ENCODE measurements at places on chromosomes 4 and X.

DNA sequence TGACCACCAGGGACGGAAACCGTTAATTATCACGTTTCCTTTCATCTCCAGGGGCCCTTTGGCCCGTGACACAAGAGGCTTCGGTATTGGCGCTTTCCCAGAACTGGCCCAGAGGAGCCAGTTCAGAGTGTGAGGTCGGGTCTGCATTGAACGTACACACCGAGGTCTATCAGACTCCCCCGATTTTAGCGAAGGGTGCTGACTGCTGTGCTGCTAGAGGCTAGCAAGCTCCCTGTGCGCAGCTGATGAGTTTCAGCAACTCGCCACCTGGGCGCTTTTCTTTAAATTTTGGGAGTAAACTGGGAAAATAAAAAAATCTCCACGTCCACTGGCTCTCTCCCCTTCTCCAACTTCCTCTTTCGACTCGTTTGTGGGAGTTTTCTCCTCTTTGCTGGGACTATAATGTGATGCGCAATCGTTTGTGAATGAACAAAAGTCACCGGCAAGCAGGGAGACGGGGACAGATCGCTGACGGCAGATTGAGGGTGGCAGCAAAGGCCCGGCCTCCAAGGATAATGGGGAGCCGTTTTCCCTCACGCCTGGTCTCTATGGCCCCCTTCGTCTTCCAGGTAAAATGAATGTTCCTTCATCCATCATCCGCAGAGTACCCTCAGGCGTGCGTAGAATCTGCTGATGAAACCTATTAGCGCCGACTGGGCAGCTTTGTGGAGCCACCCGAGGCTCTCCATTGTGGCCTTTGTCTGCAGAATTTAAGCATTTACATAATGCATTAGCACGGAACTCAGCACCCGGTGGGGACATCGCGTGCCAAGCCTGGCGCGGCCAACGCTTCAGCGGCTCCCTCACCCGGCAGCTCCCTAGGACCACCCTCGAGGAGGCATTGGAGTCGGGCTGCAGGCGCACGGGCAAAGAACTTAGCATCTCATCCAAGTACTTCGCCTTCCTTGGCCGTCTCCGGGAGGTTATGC, 1.6 kb upstream of the LRAT start:
- DNase-seq: no peak

DNA sequence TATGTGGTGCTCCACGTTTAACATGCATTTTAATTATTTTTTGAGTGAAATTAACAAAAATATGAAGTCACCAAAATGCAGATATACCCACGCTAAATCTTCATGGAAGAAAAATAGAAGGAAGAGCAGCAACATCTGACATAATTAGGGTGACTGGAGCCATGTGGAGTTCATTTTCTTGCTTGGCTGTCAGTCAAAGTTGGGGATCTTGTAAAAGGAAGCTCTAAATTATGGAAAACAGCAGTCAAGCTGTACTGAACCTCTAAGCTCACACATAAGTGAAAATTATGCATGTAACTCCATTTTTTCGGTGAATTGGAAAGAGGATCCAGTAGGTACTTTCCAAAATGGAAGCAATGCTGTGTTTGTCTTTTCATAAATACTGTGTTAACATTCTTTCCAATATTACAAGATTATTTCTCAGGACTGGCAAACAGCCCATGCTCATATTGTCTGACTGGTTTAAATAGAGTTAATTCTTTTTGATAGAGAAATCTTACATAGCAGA, 9.7 kb upstream of the PDGFC start:
- peak; percentile 40 for DNase-seq

- no peak for DNase-seq
Observed at GRCh38 chr4:4872314-4872903, 12.9 kb downstream of the MSX1 start.

DNA sequence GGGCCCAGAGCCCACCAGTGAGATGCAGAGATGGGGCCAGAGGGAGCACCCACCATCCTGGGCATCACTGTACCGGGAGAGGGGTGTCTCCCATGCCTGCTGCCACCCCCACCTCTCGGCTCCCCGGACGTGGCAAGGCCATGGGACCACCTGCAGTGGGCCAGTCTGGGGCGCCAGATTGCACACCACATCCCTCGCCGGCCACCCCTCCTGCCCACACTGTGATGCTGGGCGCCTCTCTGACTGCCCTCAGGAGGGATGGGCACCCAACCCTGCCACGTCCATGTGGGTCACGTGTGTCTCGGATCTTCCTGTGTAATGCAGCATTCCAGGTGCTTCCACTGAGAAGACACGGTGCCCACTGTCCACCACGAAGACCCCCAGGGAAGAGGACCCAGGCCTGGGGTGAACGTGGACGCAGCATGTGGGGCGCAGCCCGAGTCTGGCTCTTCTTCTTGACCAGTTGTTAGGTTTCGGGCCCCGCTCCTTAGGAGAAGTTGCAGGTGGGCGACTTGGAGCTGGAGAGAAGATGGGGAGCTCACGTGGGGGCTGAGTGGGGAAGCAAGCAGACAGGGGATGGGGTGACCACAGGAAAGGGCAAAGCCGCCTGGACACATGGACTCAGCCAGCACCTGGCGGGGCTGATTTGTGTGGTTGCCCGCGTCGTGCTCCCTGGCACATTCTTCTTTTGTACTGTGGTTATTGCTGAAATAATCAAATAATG, 47.7 kb downstream of the ZFYVE28 start:
- no peak for DNase-seq

- DNase-seq: peak; percentile 48
Observed at GRCh38 chrX:44974451-44974850, 101.5 kb downstream of the KDM6A start.

DNA sequence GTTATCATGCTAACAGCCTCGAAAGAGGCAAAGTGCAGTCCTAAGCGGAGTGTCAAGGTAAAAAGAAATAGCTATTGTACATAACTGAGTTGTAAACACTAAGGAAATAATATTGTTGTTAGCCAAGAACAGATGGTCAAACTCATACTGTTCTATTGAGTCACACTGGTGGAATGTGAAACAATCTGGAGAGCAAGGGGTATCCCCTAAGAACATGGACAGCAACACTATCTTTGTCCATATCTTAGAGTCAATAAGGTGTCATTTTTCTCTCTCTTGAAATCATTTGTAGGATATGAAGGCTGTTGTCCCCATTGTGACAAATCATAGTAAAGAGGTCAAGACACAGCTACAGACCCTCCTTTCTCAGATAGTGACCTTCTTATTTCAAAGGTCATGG, 4.5 kb upstream of the PDGFC start:
- peak; percentile 86 for DNase-seq

DNA sequence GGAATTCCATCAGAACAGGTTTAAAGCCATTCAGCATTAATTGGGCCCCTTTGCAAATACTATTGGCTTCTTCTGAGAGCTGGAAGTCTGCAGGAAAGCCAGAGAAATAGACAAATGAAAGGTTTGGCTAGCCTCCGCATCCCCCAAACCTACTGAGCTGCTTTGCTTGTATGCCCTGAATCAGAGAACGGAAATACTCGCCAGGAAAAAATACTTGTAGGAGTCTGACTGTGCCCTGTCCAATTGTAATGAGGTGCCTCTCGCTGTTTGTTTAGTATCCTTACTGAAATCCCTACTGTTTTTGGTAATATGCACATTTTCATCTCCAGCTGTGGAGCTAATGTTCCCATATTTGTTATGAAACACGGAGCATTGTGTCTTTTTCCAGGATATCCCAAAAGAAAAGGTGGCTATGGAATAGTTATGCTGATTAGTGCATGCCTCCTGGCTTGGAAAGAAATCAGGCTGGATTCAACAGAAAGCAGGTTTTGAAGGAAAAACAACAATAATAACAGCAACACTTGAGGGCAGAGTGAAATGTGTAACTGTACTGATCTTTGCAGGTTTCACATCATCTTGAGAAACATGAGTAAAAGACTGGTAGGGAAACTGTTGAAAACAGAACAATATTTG, 50.7 kb upstream of the NLGN4X start:
- no peak for DNase-seq

GRCh38 chr4:146191766-146192458, 16.4 kb downstream of the LSM6 start:
- peak; percentile 36 for DNase-seq

- DNase-seq: peak; percentile 44
Observed at GRCh38 chrX:25531096-25531495, 515.3 kb upstream of the ARX start.

DNA sequence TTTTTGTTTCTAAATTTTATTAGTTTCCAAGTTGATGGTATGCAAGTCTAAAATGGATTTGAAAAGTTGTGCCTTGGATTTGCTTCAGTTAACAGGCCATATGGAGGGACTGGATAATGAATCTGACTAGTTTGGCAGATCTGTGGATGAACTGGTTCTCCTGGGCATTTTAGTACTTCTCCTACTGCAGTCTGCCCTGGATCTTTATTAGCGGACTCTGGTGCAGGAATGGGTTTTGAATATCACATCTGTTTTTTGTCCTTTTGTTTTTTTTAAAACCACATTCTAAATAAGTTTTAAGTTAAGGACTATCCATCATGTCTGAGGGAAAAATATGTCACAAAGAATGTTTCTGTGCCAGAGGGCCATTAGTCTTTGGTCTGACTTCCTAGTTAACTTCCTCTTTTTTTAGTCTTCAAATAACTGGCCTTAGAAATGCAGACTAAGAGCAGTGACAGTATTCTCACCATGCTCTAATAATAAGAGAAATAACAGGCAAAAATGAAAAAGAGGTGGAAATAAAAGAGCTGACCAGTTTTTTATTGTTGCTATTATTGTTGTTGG, 13.9 kb upstream of the DCK start:
- no peak for DNase-seq

- DNase-seq: no peak
Observed at GRCh38 chr4:21514022-21514694, 434.4 kb downstream of the KCNIP4 start.

GRCh38 chr4:12956026-12956425, 528.1 kb downstream of the RAB28 start:
- no peak for DNase-seq

- DNase-seq: peak; percentile 8
Observed at GRCh38 chr4:23828020-23828715, 61.7 kb downstream of the PPARGC1A start.

- peak; percentile 58 for DNase-seq
Observed at GRCh38 chr4:73019462-73020047, 50.0 kb downstream of the COX18 start.

GRCh38 chr4:836750-837301, 10.9 kb upstream of the CPLX1 start:
- DNase-seq: no peak

- DNase-seq: no peak
Observed at GRCh38 chrX:29012867-29013266, 425.6 kb downstream of the IL1RAPL1 start.

DNA sequence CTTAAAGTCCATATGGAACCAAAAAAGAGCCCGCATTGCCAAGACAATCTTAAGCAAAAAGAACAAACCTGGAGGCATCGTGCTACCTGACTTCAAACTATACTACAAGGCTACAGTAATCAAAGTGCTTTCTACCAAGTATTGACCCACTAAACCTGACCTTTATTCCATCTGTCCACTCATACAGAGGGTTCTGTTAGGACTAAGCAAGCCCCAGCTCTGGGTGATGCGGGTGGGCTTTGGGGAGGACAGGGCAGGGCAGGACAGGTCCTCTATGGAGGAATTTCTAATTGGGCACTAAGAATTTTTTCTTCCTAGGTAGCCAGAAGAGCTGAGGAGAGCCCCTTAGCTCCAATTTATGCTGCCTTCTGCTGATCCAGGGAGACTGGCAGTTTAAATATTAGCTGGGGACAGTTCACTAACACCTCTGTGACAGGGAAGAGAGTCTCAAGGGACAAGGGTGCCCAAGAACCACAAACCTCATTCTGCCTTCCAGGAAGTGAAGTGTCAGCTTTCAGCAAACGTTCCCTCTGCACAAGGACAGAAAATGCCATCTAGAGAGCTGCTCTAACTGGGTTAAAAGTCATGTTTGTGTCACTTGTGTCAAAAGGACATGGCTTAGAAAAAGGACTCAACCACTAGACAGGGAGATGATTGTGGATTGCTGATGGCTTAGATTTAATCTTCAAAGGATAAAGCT, 143.2 kb downstream of the KIT start:
- DNase-seq: no peak

DNA sequence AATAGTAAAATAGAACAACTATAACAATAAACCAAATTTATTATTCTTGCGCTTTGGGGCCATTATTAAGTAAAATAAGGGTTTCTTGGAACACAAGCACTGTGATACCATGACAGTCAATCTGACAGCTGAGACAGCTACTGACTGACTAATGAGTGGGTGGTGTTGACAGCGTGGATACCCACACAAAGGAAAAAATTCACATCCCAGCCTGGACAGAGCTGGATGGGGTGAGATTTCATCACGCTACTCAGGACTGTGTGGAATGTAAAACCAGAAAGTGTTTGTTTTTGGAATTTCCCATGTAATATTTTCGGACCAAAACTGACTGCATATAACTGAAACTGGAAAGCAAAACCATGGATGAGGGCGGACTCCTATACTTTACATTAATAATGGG, 48.8 kb downstream of the IGFBP7 start:
- DNase-seq: no peak

GRCh38 chr4:126750723-126751122, 882.0 kb upstream of the INTU start:
- DNase-seq: no peak

GRCh38 chrX:55488006-55488592, 1.5 kb downstream of the USP51 start:
- no peak for DNase-seq

- DNase-seq: no peak
Observed at GRCh38 chr4:81204571-81204970, 10.5 kb downstream of the PRKG2 start.

- no peak for DNase-seq
Observed at GRCh38 chr4:31787701-31788100, 1067.5 kb downstream of the PCDH7 start.

DNA sequence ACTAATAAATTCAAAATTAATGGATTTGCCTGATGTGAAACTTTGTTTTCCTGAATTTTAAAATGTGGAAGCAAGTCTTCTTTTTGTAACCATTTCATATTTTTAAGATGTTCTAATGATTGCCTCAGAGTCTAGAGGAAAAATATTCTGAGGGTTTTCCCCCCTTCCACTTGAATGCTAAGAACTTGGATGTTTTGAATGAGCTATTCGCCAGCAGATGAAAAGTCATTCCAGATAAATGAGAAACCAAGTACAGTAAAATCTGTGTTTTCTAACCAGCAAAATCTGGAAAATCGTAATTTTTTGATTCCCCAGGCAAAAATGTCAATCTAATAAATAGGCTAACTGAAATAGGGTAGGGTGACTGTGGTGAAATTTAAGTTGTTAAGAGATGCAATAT, 45.6 kb downstream of the SLIT2 start:
- DNase-seq: peak; percentile 16

- DNase-seq: peak; percentile 41
Observed at GRCh38 chr4:8185930-8186329, 13.2 kb upstream of the SH3TC1 start.

- no peak for DNase-seq
Observed at GRCh38 chrX:17828171-17828570, 32.9 kb downstream of the RAI2 start.

DNA sequence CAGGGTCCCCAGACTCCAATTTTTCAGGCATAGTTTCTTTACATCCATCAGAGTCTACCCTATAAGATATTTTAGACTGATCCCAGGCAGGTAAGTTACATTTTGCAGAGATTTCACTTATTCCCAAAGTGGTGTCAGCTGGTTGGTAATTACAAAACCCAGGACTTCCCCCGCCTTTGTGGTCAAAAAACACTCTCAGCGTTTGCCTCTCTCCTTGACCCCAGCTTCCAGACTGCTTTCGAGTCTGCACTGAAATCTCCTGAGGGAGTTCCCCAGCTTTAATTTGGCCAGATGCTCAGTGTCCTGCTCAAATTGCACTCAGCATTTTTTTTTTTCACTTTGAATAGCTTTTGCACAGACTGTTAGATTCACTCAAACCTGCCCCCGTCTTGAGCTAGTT, 11.2 kb upstream of the AMOT start:
- peak; percentile 58 for DNase-seq
